ENCODE measurements at places on chromosomes 6 and 20.

DNA sequence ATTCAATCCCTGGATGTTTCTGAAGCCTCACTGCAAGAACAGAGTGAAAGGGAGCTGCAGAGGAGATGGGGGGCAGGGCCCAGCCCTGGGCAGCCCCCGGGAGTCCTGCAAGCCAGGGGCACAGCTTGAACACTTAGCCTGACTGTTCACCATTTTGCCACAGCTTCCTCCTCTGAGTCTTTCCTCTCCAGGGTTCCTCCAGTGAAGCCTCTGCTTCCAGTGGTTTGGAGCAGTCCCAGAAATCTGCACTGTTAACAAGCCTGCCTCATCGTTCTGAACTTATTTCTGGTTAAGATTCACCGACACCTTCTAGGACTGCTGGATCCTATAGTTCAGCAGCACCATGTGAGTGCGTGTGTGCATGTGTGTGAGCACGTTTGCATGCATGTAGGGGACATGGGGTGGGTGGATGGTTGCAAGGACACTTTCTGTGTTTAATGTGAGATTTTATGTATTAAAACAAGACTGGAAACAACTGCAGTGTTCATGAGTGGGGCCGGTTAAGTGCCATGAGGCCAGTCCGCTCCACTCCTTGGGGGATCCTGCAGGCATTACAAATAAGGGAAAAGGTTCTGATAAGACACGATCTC is 24.6 kb downstream of the CEBPB start:
- no peak for DNase-seq

GRCh38 chr6:72617721-72618120 is 4.1 kb upstream of the KCNQ5 start:
- no peak for DNase-seq

DNA sequence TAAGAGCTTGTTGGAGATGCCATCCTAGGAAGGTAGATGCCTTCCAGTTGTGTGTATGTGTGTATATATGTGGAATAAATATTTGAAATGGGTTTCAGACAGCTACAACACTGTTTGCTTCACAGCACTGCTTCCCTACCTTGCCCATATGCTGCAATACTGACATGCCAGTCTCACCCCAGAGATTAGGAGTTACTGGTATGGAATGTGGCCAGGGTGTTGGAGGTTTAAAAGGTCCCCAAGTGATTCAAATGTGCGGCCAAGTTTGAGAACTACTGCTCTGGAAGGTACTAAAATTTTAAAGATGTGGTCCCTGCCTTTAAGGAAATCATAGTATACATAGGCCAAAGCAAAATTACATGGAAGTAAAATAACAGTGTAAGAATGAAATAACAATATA is 39.5 kb downstream of the BCKDHB start:
- no peak for DNase-seq

DNA sequence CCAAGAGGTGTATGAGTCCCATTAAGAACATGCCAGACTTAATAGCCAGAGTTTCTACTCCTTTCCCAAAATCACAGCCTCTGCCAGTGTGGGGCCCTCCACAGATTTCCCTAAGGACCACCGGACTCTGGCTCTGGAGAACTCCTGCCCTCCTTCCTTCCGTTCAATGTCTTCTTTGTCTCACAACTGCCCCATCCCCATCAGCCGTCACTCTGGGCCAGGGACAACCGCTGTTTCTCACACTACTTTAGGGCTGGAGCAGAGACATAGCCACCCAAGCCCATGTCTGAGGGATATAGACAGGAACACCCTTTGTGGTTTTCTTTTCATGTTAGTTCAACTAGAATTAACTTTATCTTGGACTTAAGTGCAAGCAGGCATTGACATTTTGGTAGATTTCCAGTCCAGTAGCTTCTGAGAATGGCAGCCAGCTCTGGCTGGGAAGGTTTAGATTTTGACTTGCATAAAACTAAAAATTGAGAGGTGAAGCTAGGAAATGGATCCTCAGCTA is 6.7 kb upstream of the ACSS1 start:
- DNase-seq, result no peak

DNA sequence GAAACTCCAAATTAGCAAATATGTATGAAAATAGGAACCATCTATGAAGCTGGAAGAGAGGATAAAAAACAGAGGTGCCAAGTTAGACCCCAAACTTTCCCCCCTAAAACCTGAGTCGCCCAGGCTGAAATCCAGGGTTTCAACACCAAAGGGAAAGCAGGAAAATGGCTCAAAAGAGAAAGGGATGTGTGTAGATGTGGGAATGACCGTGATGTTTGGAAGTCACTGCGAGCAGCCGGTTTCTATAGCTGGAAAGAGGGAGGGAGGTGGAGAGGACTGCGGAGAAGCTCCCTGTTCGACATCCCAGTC is 4.5 kb downstream of the RING1 start:
- no peak for DNase-seq

- DNase-seq, result no peak
Observed at GRCh38 chr20:21338291-21338690, 35.2 kb downstream of the XRN2 start.

- DNase-seq, result no peak
Observed at GRCh38 chr6:26016963-26017631, 54.5 kb downstream of the TRIM38 start.

- peak; percentile 71 for DNase-seq
Observed at GRCh38 chr6:146861029-146861563, 262.3 kb downstream of the ADGB start.

- DNase-seq, result no peak
Observed at GRCh38 chr6:30881392-30882203, 2.7 kb upstream of the DDR1 start.

DNA sequence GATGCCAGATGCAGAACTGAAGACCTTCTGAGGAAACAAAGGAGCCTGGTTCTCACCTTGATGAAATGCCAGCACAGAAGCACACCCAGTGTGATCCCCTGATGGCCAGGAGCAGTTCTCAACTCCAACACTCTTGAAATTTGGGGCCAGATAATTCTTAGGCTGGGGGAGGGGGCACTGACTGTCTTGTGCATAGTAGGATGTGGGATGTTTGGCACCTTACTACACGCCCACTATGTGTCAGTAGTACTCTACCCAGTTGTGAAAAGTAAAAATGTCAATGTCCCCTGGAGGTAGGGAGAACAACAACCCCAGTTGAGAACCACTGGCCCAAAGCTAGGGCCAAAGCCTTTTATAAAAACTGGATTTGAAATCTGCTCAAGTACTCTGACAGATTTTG is 398.3 kb upstream of the ARID1B start:
- no peak for DNase-seq

DNA sequence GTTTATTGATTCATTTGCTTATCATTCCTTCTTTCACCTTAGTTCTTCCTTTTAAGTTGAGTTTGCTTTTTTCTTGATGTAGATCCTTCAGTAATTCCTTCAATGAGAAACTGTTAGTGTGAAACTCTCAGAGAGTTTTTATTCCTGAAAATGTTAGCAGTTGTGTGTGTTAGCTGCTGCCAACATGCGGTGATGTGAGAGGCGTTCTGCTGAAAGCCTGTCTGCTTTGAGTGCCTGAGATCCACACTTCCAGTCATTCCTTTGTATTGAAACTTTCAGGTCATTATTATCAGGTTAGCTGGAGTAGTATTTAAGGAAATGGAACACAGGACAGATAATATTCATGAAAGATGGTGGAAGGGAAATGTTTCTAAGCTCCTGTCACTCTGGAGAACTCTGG is 70.0 kb upstream of the SUPT3H start:
- DNase-seq, result no peak

- no peak for DNase-seq
Observed at GRCh38 chr20:33811776-33812151, 616 bp downstream of the CHMP4B start.

GRCh38 chr6:129686941-129687627 is 22.9 kb downstream of the ARHGAP18 start:
- no peak for DNase-seq

- DNase-seq, result peak; percentile 19
Observed at GRCh38 chr6:119096721-119097565, 18.5 kb upstream of the FAM184A start.

DNA sequence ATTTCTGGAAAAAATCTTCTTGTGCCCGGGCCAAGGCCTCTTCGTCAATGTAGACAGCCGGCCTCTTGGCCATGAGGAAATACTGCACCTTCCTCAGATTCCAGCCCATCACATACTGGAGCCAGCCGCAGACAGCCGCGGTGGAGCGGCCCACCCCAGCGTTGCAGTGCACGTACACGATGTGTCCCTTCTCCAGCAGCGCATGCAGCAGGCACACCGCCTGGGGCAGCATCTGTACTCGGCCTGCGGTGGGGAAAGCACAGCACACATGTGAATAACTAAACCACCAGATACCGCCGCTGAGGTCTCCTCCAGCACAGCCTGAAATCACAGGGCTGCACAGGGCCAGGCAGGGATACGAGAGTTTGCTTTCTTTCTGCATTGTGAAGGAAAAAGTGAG is 107.9 kb downstream of the EPM2A start:
- DNase-seq, result no peak

DNA sequence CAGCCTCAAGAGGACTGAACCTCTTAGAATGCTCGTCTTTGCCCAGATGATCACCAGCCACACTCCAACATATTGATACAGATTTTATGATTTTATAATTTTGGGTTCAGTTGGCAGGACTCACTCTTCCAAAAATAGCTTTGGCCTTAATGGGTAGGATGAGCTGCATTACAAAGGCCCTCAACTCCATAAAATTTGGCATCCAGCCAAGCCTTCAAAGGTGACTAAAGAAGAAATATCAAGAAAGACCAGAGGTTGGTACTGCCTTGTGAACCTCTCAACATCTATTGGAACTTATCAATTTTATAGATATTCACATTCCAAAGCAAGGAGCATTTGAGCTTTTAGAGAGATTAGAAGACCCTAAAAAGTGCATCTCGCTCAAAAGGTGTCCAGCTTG is 48.4 kb upstream of the SNAP25 start:
- no peak for DNase-seq

- no peak for DNase-seq
Observed at GRCh38 chr20:30511322-30512030, 746.0 kb upstream of the DEFB115 start.

- no peak for DNase-seq
Observed at GRCh38 chr6:166489301-166490155, 97.0 kb downstream of the RAMACL start.

DNA sequence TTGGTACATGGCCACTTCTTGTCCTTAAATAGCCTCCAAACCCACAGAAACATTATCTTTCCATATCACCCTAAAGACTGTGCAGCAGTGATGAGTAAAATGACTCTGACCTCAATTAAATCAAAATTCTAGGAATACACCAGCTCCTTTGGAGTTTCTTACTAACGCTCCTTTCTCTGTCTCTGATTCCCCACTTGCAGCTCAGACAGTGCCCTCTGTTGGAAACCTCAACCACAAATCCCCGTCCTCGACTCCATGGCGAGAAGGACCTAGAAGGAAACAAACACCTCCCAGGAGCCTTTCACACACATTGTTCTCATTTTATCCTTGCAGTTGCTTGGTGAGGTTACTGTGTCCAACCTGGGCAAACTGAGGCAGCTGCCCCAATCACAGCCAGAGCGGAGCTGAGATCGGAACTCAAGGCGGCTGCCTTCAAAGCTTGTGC is 17.7 kb upstream of the PARD6B start:
- DNase-seq, result no peak

GRCh38 chr6:70884074-70884983 is 72.5 kb downstream of the B3GAT2 start:
- DNase-seq, result peak; percentile 69

- no peak for DNase-seq
Observed at GRCh38 chr6:155417454-155417853, 38.2 kb downstream of the NOX3 start.

DNA sequence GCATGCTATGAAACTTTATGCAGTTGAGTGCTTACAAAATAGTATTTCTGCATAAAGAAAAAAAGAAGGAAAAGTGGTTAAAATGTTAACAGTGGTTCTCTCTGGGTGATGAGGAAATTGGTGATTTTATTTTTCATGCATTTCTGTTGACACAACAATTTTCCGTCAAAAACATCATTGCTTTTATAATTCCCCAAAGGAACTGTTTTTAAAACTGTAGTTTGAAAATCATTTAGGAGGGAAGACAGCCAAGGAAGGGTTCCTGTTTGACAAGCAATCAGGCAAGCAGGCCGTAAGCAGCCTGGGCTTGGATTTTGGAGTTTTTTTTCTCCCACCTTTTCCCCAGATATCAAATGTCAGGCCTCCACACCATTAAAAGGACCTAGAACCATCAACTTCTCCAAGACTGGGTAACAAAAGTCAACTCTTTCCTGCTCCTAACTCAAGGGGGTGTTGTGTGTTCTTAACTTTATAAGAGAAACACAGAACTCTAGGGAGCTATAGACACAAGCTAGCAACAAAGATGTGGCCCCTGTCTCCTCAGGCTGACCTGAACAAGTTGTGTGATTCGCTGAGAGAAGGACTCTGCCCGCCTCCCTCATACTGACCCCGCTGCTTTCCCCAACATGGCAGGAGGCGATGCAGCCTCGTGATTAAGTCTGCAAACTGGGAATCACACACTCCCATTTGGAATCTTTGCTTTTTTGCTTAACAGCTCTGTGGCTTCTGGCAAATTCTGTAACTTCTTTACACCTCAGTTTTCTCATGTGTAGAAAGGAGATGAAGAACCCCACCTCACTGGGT is 146.6 kb downstream of the BCAS1 start:
- DNase-seq, result no peak

DNA sequence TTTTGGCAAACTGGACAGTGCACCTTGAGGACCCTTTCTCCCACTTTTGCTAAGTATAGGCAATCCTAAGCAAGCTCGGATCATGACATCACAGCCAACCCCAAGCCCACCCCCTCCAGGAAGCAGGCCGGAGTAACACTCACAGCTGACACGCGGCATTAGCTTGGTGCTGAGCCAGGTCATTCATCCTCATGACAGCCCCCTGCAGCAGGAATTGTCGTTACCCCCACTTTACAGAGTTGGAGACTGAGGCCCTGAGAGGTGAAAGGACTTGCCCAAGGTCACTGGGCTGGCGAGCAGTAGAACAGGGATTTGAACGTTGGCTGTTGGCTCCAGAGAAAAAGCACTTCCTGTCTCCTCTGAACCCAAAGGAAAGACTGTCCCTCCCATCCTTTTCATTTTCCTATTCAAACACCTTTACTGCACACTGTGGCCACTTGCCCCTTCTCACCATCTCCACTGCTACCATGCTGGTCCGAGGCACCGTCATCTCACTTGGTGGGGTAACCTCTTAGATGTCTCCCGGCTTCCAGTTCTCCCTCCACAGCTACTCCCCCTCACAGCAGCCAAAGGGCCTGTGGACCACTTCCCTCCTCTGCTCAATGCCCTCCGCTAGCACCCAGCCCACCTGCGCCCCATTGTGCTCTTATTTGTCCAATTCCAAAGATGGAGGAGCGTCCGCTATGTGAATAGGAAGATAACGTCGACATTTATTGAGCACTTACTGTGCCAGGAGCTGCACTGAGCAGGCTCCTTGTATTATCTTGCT is 84.7 kb downstream of the PREX1 start:
- DNase-seq, result no peak

Measured in T47D (cell line).